CD4-positive, alpha-beta T cell treated with Interleukin-12 subunit alpha and Interleukin-12 subunit beta, for 1 hour (primary cell): ENCODE measurements at places on chromosomes 1 and 21.

GRCh38 chr1:18446751-18447150 lies 34.0 kb upstream of the KLHDC7A start:
- no peak for DNase-seq

DNA sequence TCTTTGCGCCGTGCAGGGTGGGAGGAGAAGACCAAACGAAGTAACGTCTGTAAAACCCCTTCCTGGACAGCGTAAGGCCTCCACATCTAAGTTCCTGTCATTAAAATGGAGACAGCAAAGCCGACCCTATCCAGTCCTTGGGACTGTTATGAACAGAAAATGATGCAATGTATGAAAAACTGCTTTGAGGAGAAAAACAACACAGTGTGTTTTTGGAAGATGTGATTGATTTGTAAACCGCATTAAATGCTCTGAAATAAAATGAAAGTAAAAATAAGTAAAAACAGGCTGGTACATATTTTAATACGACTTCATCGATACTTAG lies 827 bp upstream of the URB1 start:
- DNase-seq = no peak

DNA sequence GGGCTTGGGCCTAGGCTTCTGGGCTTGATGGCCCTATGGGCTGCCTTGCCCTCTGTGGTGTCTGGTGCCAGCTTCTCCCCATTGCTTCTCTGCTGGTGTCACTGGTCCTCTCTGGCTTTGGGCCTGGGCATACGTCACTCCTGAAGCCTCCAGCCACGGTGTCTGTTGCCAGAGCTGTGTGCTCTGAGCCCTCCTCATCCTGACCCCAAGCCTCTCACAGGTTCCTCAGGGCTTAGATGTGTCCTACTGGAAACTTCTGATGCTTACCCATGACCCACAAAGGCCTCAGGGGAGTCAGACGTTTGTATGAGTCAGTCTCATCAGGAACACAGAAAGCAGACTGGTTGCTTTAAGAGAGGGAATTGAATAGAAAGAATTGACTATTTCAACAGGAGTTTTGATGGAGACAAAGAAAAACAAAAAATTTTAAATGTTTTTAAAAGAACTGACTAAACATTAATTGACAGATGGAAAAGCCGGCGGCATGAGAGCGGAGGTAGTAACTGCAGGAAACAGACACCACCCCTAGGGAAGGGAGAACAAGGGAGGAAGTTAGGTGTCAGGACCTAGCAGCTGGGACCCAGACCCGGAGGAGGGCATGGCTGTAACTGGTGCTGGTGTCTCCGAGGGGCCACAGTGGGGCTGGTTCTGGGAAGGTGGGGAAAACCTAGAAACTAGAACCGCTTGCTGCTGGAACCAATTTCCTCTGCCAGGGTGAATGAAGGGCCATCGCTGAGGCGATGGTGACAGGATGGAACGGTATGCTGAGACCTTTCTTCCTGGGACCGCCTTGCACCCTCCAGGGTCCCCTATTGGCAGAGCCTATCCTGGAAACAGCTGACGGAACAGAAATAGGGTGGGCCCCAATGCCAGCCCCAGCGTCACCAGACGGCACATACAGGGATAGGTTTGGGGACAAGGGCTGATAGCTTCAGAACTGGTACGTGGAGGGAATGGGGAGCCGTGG lies 40.0 kb upstream of the CITED4 start:
- no peak for DNase-seq

- DNase-seq = no peak
Observed at GRCh38 chr1:9996624-9997582, at the start of gene RBP7. TSS of gene RBP7 (plus strand) at chr1:9997228. CDS start at chr1:9997259, 31 bp downstream.

GRCh38 chr1:204560590-204561150 lies 44.5 kb downstream of the MDM4 start:
- DNase-seq = no peak

GRCh38 chr1:171222936-171223335 lies 25.4 kb upstream of the FMO1 start:
- DNase-seq = no peak

GRCh38 chr1:34858901-34859445 lies 576 bp downstream of the SMIM12 start:
- peak; percentile 37 for DNase-seq

DNA sequence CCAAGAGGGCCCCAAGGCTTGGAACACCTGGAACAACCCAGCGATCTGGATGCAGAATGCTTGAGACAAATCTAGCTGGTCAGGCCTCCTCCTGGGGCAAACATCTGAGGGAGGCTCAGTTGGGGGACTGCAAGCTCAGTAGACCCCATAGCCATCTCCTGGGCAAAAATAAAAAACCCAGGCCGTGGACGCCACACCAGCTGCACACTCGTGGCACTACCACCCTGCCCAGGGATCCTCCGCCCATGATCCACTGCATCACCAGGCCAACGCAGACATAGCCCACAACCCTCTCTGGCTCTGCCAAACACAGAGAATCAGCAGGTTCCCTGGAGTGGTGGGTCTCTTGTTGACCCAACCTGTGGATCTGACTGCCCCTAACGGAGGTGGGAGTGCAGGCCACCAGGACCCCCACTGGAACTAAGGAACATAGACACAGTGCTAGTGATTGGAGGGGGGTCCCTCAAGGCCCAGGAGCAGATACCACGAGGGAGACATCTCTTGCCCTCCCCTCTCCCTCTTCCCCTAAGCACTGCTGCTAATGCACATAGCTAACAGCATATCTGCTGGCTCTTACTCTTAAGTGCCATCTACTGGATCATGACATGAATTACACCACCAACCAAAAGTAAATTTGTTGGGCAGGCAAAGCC lies 147.2 kb downstream of the CHD1L start:
- peak; percentile 32 for DNase-seq

DNA sequence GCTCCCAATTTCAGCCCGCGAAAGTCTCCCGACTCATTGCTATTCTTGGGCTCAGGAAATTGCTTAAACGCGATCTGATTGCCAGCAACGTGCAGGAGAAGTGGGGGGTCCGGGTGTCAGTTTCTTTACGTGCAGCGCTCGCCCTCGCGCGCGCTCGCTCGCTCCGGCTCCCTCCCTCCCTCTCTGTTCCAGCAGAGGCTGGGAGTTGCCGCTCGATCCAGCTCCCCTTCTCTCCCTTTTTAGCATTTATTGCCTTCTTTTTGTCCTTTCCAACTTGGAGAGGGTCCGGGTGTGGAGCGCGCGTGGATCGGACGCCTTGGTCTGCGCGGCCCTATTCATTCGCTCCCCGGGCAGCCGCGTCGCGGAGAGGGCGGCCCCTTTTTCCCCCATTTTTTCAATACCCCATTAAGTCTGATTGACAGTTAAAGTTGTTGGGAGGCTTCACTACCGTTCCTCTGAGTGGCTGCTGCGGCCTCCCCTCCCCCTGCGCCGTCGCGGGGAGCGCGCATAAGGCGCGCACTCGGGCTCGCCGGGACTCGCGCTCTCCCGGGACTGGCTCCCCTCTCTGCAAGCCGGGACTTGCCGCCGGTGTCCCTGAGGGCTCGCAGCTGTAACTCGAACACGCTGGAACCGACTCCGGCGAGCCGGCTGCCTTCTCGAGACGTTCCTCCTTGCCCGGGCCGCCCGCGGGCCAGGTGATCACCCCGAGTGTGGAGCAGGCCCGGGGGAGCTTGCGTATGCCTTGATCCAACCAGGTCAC lies at the start of gene DHRS3:
DHRS3 (minus strand) TSS at position 310 of the 760 bp plus-strand sequence. CDS start 862 bp downstream, outside the sequence.
- DNase-seq = peak; percentile 74

DNA sequence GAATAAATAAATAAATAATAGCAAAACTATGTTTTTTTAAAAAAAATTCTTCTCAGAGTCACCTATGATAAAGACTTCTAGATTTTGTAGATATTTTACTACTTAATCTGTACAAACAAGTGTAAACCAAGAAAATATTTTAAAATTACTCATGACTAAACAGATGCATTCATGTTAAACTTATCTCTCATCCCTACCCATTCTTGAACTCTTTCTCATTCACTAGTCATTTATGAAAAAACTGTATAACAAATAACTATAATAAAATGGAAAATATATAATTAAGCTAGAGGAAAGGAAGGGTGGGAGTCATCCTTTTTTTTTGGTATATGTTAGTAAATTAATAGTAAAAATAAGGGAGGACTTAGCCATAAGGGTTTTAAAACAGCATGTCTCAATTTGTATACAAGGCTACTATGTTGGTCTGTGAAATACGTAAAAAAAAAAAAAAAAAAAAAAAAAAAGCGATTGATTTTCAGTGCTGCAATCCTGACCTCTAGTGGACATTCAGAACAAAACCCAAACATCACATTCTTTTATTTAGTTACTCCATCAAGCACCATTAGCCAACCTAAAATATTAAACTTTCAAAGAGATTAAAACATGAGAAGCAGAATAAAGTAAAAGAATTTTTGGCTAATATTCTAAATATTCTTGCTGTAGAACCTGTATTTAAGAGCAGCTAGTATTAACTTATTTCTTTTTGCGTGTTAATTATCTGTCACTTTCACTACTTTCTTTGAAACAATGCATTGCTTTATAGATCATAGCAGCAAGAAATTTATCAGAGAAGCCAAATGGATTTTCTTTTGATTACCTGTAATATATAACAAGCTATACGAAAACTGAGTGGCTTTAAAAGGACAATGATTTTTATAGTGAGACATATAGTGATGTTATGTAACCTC lies 255.8 kb upstream of the CACYBP start:
- peak; percentile 51 for DNase-seq

- no peak for DNase-seq
Observed at GRCh38 chr21:37886726-37887299, 29.4 kb downstream of the KCNJ6 start.

- DNase-seq = no peak
Observed at GRCh38 chr21:39852726-39853500, 14.3 kb upstream of the PCP4 start.
